Peyer's patch (tissue), 4 donors: ENCODE measurements at places on chromosomes 11 and 22. TPM values are rescaled to one million over a fixed set of nuclear protein-coding genes. Genes with fewer than 3 reads are reported as not detected.
A peak's percentile ranks its signal among the peaks of the same experiment; 100 is the strongest.

Gene EFCAB6
- total RNA-seq = 0.35 TPM

Gene CCDC116
- 2.6 TPM for total RNA-seq

Gene SYTL2
- total RNA-seq = 103 TPM

Gene HPX
- 10.1 TPM for total RNA-seq

Gene HYOU1
- total RNA-seq = 65.2 TPM

Gene SAA4
- not detected for total RNA-seq

Gene MFNG
- 12.4 TPM for total RNA-seq

Gene C11orf86
- 81.7 TPM for total RNA-seq

Gene OR2AG2
- total RNA-seq = not detected

Gene FLRT1
- total RNA-seq = not detected

Gene OSBPL5
- 77.6 TPM for total RNA-seq

Gene PUS3
- 2.5 TPM for total RNA-seq

Gene FGF4
- total RNA-seq = not detected

Gene NFAM1
- 0.83 TPM for total RNA-seq

Gene SF3A1
- total RNA-seq = 90.4 TPM

Gene BATF2
- total RNA-seq = 11.2 TPM

Gene RHOD
- total RNA-seq = 24.5 TPM

DNA sequence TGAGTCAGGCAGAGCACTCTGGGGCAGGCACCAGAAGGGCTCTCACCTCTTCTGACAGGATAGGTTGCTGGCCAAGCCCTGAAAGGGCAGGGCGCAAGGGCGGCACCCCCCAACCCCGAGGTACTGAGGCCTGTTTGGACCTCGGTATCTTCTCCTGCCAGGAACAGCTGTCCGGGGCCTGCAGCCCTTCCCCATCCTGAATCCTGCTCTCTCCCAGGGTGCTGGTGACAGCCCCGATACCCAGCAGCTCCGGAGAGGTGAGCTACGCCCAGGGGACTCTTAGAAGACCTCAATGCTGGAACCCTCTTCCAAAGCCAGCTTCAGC lies 79.1 kb downstream of the PHF21B start:
- DNase-seq = no peak

GRCh38 chr11:47003180-47003877 lies 66.8 kb downstream of the CSTPP1 start:
- no peak for DNase-seq

DNA sequence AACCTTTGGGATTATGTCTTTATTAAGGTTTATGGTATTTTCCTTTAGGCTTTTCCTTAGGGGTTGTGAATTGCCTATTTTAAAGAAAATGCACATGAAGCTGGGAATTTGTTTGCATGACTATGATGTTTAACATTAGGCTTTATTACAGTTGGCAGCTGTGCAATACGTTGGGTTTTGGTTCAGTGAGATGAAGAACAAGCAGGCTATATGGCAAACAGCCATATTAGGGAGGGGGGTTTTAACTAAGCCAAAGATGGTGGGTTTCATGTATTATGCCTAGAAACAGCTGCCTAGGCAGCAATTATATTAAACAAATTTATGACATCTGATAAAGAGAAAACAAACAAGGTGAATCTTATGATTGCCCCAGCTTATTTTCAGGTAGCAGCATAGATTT lies 880.8 kb downstream of the FAM181B start:
- no peak for DNase-seq

DNA sequence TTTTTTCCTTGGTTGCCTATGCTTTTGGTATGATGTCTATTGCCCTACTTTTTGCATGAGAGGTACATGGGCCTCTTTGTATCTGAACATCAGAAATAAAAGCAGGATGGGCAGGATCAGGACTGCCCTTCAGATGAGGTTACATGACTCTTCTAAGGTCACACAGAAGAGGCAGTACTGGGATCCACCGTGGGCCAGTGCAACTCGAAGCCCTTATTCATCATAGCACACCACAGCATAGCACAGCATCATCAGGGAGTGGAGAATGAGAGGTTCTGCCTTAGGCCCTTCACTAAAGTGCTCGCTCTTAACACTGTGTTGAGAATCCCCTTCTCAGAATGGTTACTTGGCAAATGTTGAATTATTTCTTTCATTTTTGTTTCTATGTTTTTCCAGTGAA lies 88.3 kb downstream of the C22orf31 start:
- DNase-seq = no peak

DNA sequence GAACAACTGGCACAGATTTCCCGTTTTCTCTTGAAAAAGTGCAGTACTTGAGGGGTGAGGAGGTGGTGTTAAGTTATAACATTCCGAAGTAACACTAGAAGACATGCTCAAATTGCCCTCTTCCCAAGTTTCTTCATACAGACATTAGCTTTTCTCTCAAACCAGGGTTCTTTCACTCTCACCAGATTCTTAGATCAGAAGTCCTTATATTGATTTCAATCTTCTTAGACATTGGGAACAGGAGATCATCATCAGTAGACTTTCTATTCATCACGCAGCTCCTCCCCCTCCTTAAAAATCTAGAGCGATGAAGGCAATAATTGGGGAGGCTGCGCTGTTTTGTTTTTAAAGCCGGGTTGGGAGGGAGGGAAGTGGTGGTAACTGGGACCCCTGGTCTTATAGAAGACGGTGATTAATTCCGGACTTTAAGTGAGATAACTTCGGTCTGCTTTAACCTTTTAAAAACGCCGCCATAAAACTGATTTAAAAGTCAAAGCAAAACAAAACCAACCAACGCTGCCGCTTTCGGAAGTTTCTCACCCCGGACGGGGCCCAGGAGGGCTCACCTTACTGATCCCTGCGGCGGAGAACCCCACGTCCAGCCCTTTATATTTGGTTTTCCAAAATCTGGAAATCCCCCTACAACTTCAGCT lies 665 bp downstream of the USP28 start:
- no peak for DNase-seq

- DNase-seq = no peak
Measured at GRCh38 chr22:39655831-39656230, 85.3 kb downstream of the CACNA1I start.

DNA sequence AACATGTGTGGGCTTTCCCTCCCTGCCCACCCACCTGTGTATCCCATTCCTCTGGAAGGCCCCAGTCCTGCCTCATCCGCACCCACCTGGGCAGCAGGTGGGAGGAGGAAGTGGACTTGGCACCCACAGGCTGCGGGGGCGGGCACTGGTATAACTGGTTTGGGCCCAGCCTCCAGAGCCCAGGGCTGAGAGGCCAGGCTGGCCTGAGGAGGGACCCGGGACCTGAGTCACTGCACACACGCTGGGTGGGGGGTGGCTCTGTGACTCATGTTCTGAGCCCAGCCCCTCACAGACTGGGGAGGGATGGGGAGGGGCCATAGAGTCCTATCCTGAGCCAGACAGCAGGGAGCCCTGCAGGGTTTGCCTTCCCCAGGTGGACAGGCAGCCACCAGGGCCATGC lies 16.7 kb downstream of the PHLDA2 start:
- DNase-seq = peak; percentile 94

- no peak for DNase-seq
Measured at GRCh38 chr11:12469451-12469850, 92.1 kb downstream of the PARVA start.

- DNase-seq = no peak
Measured at GRCh38 chr22:41239443-41240128, 1.1 kb downstream of the CHADL start.

DNA sequence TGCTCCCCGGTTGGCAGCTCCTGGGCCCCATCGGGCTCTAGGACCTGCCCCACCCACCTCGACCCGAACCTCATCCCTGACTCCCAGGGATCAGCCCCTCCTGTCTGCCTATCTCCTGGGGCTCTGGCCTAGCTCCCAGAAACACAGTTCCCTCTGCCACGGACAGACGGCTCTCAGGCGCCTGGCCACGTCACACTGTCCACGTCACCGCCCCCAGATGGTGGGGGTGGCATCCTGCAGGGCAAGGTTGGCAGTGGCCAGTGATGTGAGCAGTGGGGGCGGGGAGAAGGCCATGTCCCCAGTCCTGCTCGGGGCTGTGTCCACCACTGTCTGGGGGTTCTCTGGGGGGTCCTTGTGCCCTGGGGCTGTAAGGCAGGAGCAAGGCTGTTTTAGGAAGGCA lies 29.2 kb downstream of the SYT7 start:
- DNase-seq = no peak

DNA sequence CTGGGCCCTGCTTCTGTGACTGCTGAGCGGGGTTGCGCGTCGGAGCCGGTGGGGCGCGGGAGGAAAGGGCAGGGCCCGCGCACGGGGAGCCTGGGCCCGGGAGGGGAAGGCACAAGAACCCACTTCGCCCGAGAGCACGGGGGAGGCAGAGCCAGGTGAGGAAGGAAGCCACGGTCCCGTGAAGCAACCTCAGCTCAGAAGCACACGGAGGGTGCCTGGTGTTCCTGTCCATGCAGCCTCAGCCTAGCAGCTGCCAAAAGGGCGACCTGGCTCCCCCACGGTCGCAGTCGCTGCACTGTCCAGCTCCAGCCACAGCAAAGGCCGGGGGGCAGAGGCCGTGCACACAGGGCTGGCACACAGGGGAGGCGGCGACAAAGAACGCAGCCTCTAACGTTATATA lies 9.3 kb upstream of the CDC42BPG start:
- DNase-seq = peak; percentile 82

GRCh38 chr11:83292709-83293456 lies 6.7 kb upstream of the CCDC90B start:
- DNase-seq = no peak

DNA sequence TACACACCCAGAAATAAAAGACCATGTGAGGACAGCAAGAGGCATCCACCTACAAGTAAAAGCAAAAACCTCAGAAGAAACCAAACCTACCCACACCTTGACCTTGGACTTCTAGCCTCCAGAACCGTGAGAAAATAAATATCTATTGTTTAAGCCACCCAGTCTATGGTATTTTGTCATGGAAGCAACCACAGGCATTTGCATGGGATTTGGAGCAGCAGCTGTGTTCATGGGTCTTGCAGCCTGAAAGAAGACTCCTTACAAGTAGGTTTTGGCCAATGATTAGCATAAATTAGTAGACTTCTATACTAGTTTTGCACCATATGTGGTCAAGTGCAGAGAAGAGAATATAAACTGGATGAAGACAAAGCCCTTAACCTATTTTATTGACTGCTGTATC lies 27.9 kb downstream of the FSHB start:
- DNase-seq = no peak

DNA sequence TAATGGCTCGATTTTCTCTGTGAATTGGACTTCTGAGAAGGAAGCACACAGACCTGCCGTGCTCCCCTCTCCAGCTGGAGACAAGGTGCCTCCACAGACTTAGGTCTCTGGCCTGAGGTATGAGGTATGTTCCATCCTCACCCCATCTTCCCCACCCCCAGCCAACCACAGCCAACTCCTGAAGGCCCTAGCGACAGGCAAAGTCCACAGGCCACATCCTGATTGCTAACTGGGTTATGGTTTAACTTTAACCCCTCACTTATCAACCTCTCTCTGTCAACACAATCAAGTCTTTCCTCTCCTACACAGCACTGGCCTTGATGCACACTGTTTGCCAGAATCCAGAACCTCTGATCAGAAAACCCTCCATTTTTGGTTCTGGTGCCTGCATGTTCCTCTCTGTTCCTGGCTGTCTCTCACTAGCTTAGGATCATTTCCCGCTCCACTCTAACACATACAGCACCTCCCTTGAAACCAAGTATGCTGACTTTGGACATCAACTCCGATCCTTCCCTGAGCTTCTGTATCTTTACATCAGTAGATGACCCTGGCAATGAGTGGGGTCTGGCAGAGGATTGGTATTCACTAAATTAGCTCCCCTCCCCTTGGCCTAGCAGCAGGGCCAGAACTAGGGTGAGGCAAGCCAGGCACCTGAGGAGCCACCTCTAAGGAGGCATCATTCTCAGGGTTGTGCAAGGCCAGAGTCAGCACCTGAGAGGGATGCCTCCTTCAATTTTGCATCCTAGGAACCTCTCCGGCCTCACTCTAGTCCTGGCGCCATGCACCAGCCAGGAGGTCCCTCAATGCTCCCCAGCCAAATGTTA lies 22.0 kb downstream of the JAML start:
- peak; percentile 87 for DNase-seq

- peak; percentile 20 for DNase-seq
Measured at GRCh38 chr22:23569291-23569690, 10.8 kb downstream of the IGLL1 start.

DNA sequence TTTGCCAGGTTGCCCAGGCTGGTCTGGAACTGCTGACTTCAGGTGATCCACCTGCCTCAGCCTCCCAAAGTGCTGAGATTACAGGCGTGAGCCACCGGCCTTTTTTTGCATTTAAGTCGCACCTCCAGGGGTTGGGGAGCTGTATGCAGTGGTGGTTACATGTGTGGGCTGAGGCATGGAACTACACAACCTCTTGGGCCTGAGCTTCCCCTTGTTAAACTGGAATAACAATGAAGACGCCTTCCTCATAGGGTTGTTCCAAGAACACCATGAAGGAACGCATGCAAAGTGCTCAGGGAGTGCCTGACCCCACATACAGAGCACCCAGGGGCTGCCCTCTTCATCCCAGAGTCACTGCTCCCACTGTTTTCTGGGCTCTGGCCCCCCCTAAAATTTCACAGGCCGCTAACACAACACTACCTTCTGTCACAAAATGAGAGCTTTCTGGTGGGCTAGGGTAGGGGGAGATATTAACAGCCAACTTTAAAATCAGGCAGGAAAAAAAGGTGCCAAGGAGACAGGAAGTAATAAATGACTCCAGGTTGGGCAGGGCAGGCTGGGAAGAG lies 1.3 kb upstream of the FAM118A start:
- DNase-seq = no peak

DNA sequence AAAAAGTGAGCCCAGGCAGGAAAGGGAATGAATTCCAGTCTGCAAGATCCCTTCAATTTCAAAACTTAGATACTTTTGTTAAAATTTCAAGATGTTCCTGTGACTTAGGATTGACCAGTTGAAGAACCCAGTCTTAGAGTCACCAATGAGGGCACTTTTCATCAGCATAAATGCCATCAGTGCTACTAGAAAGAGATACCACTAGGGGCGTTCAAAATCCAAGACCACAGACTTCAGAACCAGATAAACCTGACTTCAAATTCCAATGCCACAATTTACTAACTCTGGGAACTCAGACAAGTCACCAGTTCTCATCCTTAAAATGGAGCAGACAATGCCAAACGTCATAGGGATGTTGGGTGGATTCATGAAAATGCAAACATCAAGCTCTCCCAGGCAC lies 523.2 kb downstream of the BUD13 start:
- DNase-seq = no peak

DNA sequence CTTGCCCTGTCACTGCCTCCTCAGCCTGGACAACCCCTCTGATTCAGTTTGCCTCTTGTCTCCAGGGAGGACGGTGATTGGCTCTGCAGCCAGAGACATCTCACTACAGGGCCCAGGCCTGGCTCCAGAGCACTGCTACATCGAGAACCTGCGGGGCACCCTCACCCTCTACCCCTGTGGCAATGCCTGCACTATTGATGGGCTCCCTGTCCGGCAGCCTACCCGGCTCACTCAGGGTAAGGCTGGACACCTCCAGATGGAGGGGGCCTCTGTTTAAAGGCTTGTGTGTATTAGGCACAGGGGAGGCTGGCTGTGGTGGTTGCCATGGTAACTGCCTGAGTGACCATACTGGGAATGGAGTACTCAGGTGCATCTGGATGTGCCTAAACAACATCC lies 8.6 kb downstream of the PHLDB1 start:
- no peak for DNase-seq
